ENCODE measurements at places on chromosomes 5 and 9.

DNA sequence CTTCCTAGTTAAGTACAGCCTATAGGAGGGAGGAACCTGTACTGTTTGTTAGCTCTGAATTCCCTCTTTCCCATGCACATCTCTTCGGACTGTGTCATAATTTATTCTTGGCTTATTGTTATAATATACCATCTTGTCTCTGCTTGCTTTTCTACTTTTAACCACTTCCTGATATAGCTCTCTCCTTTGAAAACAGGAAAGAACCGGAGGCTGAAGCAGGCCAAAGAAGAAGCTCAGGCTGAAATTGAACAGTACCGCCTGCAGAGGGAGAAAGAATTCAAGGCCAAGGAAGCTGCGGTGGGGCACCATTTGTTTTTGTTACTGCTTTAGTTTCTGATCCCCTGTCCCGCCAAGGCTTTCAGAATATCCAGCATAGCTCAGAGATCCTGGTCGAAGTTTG lies 4.8 kb downstream of the ATP6V1G1 start:
- no peak for DNase-seq

- DNase-seq = no peak
Observed at GRCh38 chr9:21804791-21805190, 2.4 kb downstream of the MTAP start.

DNA sequence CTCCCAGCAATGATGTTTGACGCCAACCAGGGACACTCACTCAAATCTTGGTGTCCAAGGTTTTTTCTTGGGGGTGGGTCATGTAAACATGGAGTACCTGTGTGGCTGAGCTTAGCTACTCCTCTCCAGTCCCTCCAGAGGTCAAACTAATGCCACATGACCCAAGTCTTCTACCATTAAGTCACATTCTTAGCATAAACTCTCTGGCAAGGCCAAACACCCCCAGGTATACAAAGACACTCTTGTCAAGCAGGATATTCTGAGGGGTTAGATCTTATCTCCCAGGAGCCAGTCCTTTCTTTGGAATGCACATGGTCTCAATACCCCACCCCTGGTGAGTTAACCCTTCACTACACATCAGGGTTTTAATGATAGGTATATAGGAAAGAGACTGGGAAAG lies 161.4 kb downstream of the PDZD2 start:
- no peak for DNase-seq

- no peak for DNase-seq
Observed at GRCh38 chr5:108556441-108557145, 174.7 kb upstream of the FBXL17 start.

- no peak for DNase-seq
Observed at GRCh38 chr9:81183761-81184160, 505.6 kb downstream of the TLE1 start.

GRCh38 chr9:76394960-76395252 lies 680 bp upstream of the RFK start:
- DNase-seq = no peak

GRCh38 chr9:108053555-108054061 lies 564.0 kb upstream of the KLF4 start:
- DNase-seq = no peak

DNA sequence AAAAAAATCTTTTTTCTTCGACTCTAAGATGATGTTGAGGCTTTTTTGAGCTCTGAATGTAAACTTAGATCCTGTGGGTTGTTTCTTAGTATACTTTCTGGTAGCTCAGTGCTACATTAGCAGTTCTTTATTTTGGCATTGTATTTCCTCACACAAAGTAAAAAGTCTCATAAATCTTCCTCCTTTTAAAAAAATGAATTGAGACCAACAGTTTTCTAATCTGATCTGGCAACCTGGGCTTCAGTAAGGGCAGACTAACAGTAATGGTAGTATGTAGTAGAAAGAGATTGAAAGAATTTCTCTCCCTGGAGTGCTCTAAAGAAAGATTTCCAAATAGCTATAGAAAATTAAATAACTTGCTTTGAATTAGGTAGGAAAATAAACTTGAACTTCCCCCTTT lies 31.4 kb downstream of the ZCCHC7 start:
- DNase-seq = no peak

- DNase-seq = no peak
Observed at GRCh38 chr5:153632748-153633290, 142.3 kb downstream of the GRIA1 start.

DNA sequence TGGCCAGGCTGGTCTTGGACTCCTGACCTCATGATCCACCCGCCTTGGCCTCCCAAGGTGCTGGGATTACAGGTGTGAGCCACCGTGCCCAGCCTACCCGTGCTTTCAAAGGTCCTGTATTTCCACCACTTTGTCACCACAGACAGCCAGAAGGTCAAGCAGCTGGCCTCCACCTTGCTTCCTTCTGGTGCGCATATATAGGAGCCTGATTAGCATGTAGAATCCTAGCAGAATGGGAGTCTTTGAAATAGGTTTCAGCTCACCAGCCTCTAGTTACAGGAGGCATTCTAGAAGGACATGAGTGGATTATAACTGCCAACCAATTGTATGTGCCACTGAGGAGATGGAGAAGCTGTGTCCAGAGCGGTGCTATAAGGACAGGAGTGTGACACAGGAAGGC lies 18.9 kb downstream of the POLR1E start:
- DNase-seq = no peak

- DNase-seq = no peak
Observed at GRCh38 chr5:148205044-148205806, 2.4 kb downstream of the SPINK6 start.

DNA sequence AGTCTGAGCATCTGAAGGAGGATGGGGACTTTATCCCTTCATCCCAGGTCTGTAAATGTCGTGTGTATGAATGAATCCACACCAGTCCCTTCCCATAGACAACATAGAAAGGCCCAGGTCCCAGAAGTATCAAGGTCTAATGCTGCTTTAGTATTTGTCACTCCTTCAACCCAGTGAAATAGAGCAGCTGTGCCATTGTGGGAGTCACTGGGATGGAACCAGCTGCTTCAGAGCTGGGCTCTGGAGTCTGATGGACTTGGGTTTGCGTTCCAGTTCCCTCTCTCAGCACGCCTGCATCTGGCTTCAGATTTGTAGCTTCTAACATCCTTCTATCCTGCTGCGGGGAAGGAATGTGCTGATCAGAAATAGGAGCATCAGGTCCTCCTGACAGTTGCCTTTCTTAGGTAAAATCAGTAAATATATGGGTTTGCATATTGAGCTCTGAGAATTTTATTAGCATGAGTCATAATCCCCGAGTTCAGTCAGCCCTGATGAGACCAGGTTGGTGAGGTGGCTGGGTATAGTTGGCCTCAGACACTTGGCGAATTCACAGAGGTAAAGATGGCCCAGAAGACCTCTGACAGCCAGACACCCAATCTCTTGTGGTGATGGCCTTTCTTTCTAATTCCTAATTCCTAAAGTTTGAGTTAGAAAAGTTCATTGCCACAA lies 10.1 kb downstream of the ACO1 start:
- DNase-seq = no peak

- no peak for DNase-seq
Observed at GRCh38 chr9:109907810-109908458, 127.9 kb downstream of the PALM2AKAP2 start.

DNA sequence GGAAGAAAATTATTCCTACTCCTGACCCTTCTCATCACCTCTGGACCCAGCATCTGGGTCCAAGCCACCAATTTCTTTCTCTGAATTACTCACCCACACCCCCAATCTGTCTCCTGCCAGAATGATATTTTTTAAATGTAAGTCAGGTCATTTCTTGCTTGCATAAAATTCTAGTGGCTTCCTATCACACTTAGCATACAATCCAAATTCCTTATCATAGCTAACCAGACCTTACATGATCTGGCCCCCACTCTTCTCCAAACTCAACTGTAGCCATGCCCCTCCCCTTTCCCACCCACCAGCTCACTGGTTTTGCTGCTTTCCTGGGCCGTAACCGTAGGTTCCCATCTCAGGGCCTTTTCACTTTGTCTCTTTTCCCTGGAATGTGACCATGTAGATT lies 15.2 kb downstream of the HTR4 start:
- no peak for DNase-seq

DNA sequence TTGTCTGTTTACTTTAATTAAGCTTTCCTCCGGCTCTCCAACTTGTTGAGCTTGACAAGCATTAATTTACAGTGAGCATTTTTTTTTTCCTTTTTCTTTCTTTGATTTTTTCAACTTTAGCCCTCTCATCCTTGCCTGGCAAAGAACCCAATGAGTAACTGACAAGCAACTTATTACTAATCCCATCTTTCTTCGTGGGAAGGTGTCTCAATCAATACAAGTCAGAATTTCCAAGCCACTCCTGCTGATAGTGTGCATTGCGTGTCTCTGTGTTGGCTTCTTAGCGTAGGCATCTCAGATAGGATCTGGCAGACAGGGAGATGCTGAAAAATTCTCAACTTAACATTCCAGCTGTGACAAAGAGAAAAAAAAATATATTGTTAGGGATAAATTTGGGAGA lies 527.7 kb upstream of the WWC1 start:
- no peak for DNase-seq

- no peak for DNase-seq
Observed at GRCh38 chr9:101639311-101639710, 44.5 kb upstream of the PPP3R2 start.
